Heart left ventricle (tissue), 16 donors: ENCODE measurements at places on chromosomes 13 and 19. TPM values are rescaled to one million over a fixed set of nuclear protein-coding genes. Genes with fewer than 3 reads are reported as not detected.

GRCh38 chr13:30408319-30409101, 13.8 kb upstream of the UBE2L5 start:
- peak; percentile 93 for DNase-seq

GRCh38 chr13:24651718-24652345, 28.4 kb upstream of the ATP12A start:
- no peak for DNase-seq

DNA sequence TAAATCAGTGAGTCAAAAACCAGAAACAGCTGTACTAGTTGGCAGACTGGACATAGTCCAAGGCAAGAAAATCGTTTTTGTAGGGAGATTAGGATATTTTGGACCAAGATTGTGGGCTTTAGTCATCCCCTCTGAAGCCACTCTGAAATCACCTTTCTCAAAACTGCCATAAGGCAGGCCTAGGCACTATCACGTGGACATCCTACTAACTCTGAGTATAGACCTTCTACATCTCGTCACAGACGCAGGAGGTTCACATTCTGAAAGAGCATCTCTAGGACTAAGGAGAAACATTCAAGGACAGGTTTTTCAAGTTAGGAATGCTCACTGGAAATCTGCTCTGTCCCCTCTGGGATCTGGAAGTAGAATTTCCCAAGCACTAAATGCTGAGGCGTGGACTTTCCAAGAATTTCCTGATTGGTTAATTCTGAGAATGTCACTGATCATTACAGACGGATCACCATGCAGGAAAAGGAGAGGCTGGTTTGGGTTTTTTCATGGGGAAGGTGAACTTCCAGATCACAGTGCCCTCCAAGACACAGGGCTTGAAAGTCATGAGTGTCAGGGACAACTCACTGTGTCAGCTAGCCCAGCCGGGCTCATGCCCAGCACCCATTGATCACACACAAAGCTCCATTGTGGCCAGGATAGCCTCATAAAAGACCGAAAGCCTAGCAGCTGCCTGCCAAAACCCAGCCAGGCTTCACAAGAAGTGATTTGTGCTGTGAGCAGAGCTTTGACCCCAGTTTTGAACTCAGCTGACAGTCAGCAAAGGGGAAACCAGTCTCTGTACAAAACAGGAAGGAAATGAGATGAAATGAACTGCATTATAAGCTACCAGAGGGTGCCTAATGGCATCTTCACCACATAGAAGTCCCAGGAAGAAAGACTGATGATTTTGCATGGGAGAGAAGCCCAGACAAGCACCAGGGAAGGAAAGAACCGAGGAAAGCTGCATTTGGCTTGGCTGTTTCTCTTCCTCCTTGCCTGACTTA, 2.7 kb upstream of the RUBCNL start:
- DNase-seq, result peak; percentile 16

GRCh38 chr13:108230377-108230776, 12.2 kb downstream of the ABHD13 start:
- DNase-seq, result no peak

DNA sequence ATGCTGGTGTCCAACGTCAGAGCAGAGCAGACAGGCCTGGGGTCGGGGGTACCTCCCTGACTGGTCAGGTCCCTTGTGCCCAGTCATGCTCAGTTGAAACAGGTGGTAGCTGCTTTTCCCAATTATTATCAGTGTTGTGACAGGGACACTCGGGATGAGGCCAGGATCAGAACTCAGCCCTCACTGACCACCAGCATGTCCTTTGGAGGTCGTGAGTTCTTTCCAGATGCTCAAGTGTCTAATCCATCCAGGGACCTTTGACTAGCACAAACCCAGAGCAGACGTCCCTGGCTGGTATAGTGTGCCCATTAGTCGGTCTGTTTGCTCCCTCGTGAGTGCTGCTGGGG, 22.4 kb downstream of the MAU2 start:
- no peak for DNase-seq

CYP4F2 gene
- total RNA-seq, result not detected

- DNase-seq, result no peak
Observed at GRCh38 chr13:72384186-72384823, 343.1 kb downstream of the MZT1 start.

VSIG10L gene
- 1.00 TPM for total RNA-seq

- no peak for DNase-seq
Observed at GRCh38 chr13:113155201-113155600, 3.2 kb upstream of the PROZ start.

- DNase-seq, result peak; percentile 88
Observed at GRCh38 chr19:10836479-10837330, 693 bp upstream of the TMED1 start.

DNA sequence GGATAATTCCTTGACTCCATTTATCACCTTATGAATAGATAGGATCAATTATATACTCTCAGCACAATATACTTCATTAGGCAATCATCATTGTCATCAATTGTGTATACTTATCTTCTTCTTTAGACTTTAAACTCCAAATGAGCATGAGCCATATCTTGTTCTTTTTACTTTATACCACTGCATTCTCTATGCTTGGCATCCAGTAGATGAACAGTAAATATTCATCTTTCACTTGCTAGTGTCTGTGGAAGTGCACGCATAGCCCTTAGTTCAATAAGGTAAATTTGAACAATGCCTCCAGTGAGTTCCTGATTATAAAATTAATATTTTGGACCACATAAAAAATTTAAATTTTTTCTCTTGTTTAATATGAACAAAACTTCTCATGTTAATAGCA, 172.3 kb upstream of the SPRY2 start:
- DNase-seq, result no peak

STOML3 gene
- total RNA-seq, result not detected

DNA sequence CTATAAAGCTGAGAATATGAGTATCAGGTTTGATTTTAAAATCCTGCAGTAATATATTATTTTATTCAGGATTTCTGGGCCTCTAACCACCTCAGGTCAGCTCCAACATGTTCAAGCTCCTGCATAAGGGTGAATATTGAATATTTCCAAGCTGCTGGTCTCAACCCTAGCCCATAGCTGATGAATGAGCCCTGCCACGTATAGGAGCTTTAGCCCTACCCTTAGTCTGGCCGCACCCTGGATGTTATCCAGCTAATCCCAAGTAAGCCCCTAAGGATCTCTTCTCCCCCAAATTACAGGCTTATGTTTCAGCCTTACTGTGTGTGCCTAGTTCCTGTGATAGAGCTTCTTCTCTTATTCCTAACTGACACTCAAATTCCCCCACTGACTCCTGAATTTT, 240.6 kb downstream of the KCTD12 start:
- no peak for DNase-seq

HCST gene
- 15.6 TPM for total RNA-seq

- peak; percentile 83 for DNase-seq
Observed at GRCh38 chr19:45615795-45616703, 14.0 kb upstream of the GPR4 start.

SLITRK5 gene
- 0.02 TPM for total RNA-seq

GRCh38 chr19:38319421-38320258, at the start of gene KCNK6:
Gene KCNK6, plus strand, starts transcription at chr19:38319845. Its CDS starts 106 bp downstream, at chr19:38319951.
- DNase-seq, result peak; percentile 63

DNA sequence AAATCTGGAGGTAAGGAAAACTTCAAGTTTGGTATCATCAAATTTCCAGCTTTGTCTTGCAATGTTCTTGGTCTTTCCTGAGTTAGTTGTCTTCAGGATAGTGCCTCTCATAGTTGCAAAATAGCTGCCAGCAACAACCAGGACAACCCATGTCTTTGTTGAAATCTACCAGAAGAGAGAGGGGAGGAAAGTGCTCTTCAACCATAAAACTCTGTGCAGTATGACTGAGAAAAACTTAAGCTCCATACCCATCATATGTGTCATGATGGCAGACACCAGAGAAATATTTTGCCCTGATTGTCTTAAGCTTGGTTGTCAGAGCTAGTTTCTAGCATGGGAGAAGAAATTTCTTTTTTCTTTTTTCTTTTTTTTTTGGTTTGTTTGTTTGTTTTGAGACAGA, 103.3 kb downstream of the SPRY2 start:
- no peak for DNase-seq

GRCh38 chr19:3132971-3133792, 2.7 kb upstream of the GNA15 start:
- DNase-seq, result no peak

ZNF304 gene
- 8.2 TPM for total RNA-seq

- DNase-seq, result no peak
Observed at GRCh38 chr19:33394723-33395560, 21.4 kb downstream of the CEBPG start.

NLRP4 gene
- total RNA-seq, result not detected

DNA sequence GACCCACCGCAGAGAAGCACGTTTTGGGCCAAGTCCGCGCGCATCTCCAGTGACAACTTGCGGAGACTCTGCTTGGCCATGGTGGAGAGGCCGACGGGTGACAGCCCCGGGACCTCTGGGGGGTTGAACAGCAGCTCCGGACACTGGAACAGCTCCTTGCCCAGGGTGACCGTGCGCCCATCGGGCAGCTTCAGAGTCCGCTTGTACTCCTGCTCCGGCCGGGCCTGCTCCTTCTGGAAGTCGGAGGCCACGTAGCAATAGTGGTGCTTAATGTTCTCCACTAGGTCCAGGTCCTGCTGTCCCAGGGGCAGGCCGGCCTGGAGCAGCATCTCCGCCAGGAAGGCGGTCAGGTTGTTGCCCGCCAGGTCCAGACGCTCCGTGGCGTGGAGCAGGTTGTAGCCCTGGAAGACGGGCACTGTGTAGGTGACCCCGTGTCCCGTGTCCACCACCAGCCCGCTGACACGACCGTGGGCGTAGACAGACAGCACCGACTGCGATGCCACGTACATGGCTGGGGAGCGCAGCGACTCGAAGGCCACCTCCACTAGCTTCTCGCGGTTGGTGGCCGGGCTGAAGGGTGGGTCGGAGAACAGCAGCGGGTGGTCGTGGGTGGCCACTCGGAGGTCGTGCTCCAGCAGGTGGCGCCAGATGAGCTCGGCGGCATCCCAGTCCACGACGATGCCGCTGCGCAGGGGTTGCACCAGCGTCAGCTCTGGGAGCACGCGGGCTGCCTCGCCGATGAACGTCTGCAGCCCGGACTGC, 743 bp downstream of the ACTL9 start:
- DNase-seq, result no peak

- no peak for DNase-seq
Observed at GRCh38 chr13:77810430-77810829, 108.2 kb downstream of the EDNRB start.

PSG3 gene
- total RNA-seq, result not detected

GRCh38 chr13:23354520-23354919, 79.0 kb downstream of the SACS start:
- DNase-seq, result no peak

DNA sequence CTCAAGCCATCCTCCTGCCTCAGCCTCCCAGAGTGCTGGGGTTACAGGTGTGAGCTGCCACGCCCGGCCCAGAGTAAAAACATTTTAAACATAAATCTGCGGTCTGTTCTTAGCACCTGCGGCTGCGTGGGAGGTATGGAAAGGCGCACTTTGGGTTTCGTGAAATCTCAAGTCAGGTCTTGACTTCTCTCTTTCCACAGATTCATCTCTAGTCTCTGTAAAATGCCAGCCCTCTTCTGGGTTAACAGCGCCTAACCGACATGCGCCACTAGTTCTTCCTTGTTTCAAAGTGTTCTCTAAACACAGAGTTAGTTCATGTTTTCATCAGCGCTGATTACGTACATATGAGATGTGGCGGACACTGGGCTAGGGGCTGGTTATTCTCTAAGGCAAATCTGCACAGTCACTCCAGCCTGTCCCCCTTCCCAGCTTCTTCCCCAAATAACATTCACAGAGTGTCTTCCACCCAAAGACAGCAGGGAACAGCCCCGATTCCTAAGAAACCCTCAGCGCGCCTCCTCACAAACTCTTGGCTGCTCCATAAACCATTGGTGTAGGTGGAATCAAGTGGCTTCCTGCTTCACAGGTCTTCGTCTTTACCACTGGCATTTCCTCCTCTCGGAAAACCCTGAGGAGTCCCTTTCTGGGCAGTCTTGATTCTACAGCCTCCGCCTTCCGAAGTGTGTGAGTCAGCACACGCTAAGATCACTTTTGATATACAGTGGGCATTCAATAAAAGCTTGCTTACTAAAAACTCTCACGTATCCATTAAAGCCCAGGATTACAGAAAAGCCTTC, 1.4 kb downstream of the PARP4 start:
- no peak for DNase-seq

FSD1 gene
- not detected for total RNA-seq

TM9SF2 gene
- 54.2 TPM for total RNA-seq

DNA sequence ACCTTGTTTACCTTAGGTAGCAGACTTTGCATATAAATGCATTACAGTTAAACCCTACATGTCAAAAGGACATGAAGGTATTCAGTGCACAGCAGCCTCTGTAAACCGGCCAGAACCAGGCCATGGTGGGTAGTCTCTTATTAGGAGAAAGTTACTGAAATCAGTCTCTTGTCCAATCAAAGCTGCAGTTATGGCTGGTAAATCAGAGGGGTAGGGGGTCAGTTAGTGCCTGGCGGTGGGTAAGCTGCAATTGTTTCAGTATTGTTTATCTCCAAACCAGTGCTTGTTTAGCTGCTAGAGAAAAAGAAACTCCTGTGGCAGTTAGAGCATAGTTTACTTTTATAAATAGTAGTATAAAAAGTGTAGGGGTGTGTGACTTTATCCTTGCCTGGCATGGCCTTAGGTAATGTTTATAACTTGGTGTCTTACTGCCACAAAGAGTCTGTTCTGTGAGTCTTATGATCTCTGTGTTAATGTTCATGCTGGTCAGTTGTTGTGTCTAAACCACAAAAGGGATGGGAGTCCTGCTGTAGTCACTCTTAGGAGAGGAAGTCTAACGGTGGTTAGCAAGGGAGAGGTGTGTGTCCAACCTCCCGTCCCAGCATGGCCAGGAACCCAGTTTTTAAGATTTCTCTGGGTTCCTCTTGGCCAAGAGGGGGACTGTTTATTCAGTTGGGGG, 28.0 kb downstream of the CHST8 start:
- DNase-seq, result no peak

DNA sequence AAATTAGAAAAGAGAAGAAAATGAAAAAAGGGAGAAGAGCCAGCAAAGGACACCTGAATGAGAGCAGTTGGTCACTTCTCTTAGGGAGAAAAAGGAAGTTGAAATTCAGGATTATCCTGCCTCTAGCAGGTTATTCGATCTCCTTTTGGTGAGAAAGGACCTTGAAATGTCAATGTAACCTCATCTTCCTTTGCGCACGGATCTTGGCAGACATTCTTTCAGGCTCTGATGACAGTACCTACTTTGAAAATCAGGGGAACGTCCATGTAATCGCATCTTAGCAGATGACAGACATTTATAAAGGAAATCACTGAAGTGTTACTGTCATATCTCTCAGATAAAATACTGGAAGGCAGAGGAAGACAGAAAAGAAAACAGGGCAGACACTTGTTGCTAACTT, 36.7 kb downstream of the FRY start:
- no peak for DNase-seq

GRCh38 chr13:31198519-31198918, 1.3 kb upstream of the B3GLCT start:
- DNase-seq, result no peak
